ENCODE measurements at places on chromosomes 3 and 15.

DNA sequence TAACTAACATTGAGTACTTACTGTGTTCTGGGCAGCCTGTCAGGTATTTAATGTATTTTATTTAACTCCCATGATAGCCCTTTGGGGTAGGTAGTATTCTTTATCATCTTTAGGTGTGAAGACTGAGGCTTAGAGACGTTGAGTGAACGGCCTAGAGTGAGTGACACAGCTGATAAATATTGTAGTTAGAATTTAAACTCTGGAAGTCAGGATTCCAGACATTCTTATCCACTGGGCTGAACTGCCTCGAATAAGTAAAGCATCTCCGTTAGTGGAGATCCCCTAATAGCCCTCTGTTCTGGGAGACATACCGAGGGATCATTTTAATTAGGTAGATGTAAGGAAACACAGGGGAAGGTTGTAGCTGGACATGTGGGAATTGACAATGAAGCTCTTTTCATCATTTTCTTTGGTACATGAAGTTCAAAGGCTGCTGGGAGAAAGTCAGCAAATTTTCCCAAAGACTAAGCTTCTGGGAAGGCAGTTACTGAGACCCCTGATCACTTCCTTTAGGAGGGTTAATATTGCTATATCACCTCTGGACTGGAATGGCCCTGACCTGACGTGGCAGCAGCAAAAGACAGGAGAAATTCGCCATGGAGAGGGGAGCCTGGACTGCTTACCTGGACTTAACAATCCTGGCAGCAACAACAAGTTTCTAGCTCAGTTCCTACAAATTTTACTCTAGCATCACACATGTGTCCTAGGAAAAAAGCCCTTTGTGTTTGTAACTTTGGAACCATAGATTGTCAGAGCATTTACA lies 11.7 kb upstream of the PDCD6IP start:
- no peak for DNase-seq

DNA sequence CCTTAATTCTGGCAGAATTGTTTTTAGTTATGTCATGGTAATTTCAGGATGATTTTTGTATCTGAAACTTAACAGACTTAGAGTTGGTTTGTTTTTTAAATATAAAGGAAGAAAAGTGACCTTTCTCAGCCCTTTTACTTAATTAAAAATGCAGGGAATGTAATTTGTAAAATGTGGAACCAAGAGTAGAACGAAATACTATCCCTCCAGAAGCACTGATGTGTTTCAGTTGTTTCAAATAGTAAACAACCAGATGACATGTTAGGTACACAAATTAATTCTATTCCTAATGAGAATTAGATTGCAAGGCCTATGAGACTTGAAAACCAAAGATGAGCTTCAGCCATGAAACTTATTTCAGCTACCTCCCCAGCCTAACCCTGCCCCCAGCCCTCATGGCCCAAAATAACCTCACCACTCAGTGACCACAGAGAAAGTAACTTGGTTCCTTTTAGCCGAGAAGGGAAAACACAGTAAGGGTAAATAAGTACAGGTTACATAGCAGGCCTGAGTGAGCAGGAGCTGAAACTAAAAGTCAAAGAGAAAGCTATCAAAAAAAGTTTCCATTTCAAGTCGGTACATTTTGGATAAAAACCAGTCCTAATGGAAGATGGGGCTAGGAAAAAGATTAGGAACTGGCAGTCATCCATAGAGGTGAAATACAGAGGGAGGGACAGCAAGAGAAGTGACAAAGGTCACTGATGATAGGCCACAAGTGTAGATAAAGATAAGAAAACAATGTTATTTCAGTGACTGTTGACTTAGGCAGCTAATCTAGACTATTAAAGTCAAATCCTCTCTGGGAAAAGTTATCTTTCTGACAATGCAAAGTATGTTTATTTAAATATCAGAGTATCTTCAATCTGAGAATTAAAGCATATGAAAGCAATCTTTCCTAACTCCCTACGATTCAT lies 23.2 kb downstream of the SENP8 start:
- no peak for DNase-seq

DNA sequence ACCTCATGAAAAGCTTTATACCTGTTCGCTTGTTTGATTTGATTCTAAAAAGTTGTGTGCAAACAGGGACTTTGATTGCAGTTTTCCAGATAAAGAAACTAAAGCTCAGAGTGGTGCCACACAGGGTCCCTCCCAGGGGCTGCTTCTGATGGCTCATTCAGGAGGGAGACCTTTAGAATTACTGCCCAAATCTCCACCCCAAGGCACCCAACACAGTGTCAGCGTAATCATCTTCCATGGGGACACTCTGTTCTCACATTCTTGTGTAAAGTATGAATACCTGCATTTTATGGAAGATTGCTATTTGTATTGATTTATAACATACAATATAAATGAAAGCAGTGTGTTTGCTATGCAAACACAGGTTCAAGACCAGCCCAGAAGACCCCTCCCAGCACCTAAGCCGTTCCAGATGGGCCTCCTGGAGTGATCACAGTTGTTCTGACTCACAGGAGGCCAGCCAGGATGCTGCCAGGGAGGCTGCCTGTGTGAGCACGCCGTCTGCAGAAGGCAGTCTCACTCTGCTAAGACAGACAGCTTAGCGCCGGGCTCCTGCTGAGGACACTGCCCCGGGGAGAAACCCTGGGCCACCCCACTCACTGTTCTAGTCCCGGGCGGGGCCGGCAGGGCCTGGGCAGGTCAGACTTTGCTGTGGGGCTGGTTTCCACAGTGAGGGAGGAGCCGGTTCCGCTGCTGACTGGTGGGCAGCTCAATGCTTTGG lies 185.6 kb downstream of the FAM43A start:
- DNase-seq: no peak

DNA sequence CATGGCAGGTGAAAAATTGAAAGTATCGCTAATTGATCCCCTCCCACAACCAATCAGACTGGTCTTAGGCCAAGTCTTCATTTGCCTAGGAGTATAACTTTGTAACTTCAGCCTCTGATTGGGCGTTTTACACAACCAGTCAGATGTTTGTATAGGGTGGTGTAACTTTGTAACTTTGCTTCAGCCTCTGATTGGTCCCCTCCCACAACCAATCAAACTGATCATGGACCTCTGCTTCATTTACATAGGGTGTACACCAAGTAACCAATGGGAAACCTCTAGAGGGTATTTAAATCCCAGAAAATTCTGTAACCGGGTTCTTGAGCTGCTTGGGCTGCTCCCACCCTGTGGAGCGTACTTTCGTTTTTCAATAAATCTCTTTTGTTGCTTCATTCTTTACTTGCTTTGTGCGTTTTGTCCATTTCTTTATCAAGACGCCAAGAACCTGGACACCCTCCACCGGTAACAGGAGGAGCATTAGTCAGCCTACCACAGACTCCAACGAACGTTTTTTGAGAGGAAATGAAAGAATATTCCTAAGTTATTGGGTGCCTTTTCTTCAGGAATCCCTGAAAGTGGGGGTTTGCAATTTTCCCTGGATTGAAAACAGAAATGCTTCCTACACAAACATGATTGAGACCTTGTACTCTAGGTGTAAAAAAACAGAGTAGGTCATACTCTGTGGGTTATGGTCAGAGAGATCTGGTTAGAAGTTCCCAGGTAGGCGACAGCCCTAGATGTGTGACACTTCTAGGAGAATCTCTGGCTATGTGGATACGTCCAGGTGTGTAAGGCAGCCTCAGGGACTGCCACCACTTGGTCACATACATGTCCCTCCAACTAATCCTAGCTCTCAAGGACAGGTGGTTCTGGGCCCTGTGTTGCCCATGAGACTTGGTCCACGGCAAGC lies 5.5 kb upstream of the SACM1L start:
- no peak for DNase-seq

DNA sequence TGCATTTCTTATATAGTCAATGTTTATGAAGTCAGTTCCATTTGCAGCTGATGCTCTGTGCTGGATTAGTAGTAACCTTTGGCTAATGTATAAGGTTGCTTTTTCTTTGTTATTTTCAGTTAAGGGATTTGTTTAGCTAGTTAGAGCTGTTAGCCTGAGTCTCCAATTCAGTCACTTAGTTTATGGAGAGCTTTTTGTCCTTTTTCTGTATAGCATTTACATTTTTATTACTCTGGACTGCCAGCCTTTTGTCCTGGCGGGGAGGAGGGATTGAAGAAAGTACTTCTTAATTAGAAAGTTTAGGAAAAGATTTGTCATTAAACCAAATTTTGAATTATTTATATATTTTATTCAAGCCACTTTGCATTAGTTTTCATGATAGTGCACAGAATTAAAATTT lies 52.0 kb downstream of the DNAJC13 start:
- no peak for DNase-seq

- no peak for DNase-seq
Measured at GRCh38 chr3:13706451-13706850, 157.5 kb downstream of the FBLN2 start.

- no peak for DNase-seq
Measured at GRCh38 chr3:24043168-24043567, 98.1 kb downstream of the NR1D2 start.

DNA sequence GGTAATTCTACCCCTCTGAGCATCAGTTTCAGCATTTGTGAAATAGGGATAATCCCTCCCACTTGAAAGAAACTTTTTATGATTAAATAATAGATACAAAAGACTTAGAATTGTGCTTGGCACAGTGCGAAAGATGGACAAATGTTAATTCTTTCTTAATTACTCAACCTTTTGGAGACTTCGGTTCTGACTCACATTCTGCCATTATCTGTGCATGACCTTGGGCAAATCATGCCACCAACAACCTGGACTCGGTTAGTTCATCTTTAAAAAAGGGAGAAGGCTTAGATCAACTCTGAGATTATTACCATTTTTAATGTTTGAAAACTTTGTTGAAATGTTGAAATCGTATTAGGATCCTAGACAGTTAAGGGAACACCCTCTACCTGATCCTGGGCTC lies 40.6 kb upstream of the POLR2M start:
- no peak for DNase-seq

DNA sequence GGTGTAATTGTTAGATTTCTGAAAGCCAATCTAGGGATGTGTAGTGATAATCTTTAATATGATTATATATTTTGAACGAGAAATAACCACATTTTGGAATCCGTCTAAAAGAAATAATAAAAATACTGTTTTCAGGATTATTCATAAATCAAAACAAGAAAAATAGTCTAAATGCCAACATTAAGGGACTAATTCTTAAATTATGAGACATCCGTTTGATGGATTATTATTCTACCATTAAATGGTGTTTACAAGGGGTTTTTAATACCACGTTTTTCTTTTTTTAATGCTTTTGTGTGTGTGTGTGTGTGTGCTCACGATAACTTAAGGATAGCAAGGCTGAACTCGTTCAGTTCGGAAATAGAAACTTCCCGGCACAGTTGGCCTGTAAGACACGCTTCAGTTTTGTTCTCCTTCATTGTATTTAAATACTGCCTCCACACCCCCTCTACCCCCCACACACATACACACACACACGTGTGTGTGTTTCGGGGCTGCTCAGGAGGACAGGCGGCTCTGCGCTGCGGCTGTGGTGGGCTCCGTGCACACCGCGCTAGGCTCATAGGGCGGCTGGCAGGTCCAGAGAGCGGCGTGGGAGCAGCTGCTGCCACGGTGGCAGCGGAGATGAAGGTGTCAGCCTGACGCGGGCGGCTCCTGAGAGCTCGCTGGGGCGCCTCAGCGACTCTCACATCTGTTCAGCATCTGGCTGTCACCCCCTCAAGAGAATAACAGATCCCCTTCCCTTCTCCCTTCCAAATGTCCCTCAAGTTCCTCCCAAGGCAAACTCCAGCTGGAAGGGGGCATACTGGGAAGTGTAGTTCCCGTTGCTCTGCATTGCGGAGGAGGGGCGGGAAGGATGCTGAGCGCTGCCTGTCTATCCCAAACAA lies 23.0 kb upstream of the ANP32A start:
- DNase-seq: no peak

- no peak for DNase-seq
Measured at GRCh38 chr3:86178095-86178494, 812.9 kb downstream of the VGLL3 start.

DNA sequence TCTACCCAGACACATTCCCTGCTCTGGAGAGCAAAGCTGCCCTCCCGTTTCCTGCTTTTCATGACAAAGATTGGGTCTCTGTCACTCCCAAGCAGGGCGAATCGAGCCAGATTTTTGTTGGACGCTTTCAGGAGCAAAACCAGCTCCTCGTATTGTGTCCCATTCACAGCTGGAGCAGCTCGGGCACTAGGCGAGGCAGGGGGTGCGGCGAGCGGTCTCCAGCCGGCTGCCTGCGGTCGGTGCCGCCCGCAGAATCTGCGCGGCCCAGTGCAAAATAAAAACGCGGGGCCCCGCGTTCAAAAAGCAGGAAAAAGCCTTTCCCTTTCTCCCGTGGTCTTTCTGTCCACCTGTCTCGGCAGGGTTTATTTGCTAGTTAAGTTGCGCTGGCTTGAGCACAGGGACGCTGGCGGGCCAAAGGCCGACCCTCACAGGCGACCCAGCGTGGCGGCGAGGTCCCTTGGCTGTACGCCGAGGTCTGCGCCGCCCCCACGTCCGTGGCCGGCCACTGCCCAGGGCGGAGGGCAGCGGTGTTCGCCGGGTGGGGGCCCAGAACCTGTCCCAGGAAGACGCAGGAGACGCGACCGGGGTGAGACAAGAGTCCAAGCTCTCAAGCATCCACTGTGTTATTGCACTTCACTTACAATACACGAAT lies 71.2 kb downstream of the CYP19A1 start:
- no peak for DNase-seq

DNA sequence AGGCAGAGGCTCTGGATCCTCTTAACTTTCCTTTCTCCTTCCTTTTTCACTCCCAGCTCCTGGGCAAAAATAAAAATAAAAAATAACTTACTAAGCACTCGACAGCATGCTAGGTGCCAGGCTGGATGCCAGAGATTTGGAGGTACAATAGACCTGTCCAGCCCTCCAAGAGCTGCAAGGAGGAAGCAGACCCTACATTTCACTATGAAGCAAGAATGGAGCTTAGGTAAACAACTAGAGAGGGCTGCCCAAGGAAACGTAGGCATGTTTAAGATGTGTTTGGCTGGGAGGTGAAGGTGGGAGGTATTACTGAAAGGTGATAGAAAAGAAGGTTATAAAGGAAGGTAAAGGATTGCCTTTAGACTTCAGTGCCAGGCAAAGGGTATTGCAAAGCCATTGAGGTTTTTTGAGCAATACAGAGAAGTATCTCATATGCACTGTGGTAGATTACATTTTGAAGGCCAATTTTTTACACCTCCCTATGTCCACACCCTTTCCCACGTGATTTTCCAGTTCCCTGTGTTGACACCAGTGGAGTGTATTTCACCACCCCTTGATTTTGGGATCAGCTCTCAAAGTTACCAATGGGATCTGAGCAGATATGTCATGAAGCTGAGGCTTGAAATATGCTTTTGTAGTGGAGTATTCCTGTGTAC lies 69.1 kb downstream of the DCLK3 start:
- no peak for DNase-seq

DNA sequence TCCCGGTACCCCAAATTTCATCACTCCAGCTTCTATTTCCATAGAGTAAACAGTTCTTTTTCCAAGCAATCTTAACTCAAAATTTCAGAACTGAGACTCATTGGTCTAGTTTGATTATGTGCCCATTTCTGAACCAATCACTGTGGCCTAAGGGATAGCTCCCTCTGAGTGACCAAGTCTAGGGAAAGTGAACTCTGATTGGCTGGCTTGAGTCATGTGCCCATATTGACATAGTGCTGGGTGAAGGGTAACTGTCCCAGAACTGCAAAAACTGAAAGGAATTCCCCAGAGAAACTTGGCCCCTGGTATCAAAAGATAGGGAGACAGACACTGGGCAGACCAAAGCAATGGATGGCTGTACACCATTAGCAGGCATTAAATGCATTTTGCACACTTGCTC lies 171.2 kb upstream of the WNT5A start:
- DNase-seq: no peak

GRCh38 chr3:160245261-160245800 lies 20.1 kb downstream of the C3orf80 start:
- DNase-seq: no peak
